ENCODE measurements at places on chromosomes 2 and 18.

- no peak for DNase-seq
- H3K4me1 ChIP-seq: no peaks in the 10 kb centered on the region
- H3K27me3 ChIP-seq: no peaks in the 10 kb centered on the region
- no peaks in the 10 kb centered on the region for H3K36me3 ChIP-seq
Measured at GRCh38 chr2:136436936-136437335, 319.0 kb upstream of the CXCR4 start.

GRCh38 chr2:173095356-173095755, 19.7 kb downstream of the MAP3K20 start:
- H3K4me3 ChIP-seq: no peak overlapping the region
- H3K36me3 ChIP-seq: no peaks in the 10 kb centered on the region
- DNase-seq: no peak
- peaks cover 8% of the 10 kb centered on the region for H3K4me1 ChIP-seq
- no peak overlapping the region for H3K27ac ChIP-seq

GRCh38 chr2:199602896-199603717, 145.4 kb upstream of the SATB2 start:
- H3K36me3 ChIP-seq: no peaks in the 10 kb centered on the region
- peaks cover 3% of the 10 kb centered on the region for H3K4me1 ChIP-seq
- DNase-seq: no peak
- no peaks in the 10 kb centered on the region for H3K27me3 ChIP-seq
- H3K27ac ChIP-seq: no peak overlapping the region

GRCh38 chr18:50104421-50104820, 90.5 kb downstream of the MYO5B start:
- H3K36me3 ChIP-seq: no peaks in the 10 kb centered on the region
- no peak for DNase-seq
- no peaks in the 10 kb centered on the region for H3K4me1 ChIP-seq
- no peak overlapping the region for H3K4me3 ChIP-seq
- H3K27me3 ChIP-seq: no peaks in the 10 kb centered on the region

GRCh38 chr2:181790716-181791649, 100.5 kb upstream of the ITPRID2 start:
- H3K27me3 ChIP-seq: no peaks in the 10 kb centered on the region
- no peak overlapping the region for H3K4me3 ChIP-seq
- H3K27ac ChIP-seq: no peak overlapping the region
- no peak for DNase-seq
- no peaks in the 10 kb centered on the region for H3K4me1 ChIP-seq

Data from ovary (tissue), 10 donors.